ENCODE measurements at places on chromosomes 16 and 17.

GRCh38 chr17:75849724-75850123 is 5.4 kb downstream of the WBP2 start:
- DNase-seq: no peak

DNA sequence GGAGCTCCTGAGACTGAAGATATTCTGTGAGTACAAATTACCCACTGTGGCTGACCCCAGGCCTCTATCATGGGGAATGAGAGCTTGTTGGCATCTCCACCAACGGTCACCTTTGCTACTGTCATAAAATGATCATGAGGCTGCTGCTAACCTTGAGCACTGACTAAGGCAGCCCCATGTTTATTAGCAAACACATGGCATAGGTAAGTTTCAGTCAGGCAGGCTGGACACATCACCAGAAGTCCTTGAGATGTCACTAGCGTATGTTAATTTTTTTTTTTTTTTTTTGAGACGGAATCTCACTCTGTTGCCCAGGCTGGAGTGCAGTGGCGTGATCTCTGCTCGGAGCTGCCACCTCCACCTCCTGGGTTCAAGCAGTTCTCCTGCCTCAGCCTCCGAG is 1.5 kb upstream of the GLG1 start:
- no peak for DNase-seq

DNA sequence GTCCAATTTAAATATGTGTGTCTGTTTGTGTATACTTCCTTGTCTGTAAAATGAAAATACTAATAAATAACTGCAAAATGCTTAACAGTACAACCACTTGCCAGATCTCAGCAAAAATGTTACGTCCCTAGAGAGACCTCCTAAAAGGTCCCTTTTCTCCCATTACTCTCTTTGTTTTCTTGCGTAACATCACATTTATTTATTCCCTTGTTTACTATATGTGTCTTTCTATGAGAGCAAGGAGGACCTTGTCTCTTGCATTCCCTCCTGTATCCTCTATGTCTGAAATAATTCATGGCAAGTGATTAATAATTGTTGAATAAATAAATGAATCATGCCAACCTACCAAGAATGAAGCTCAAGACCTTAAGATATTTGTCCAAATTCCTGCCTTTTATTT is 1.9 kb downstream of the ACSM3 start:
- DNase-seq: no peak

GRCh38 chr16:82782715-82783251 is 156.0 kb downstream of the CDH13 start:
- DNase-seq: no peak

DNA sequence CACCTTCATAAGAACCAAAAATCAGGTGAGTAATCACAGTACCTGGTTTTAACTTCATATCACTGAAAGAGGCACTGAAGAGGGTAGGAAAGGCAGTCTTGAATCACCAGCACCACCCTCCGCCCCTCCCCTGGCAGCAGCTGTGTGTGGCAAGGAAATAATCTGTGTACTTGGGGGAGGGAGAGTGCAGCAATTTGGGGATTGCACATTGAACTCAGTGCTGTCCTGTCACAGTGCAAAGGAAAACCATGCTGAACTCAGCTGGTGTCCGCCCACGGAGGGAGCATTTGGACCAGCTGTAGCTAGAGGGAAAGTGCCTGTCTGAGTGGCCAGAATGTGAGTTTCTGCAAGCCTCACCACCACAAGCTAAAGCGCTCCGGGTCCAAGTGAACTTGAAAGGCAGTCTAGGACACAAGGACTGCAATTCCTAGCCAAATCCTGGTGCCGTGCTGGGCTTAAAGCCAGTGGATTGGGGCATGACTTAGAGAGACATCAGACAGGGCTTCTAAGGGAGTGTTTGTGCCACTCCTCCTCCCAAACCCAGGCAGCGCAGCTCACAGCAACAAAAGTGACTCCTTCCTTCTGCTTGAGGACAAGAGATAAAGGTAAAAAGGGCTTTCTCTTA is 39.7 kb upstream of the ALDH3A1 start:
- DNase-seq: no peak

DNA sequence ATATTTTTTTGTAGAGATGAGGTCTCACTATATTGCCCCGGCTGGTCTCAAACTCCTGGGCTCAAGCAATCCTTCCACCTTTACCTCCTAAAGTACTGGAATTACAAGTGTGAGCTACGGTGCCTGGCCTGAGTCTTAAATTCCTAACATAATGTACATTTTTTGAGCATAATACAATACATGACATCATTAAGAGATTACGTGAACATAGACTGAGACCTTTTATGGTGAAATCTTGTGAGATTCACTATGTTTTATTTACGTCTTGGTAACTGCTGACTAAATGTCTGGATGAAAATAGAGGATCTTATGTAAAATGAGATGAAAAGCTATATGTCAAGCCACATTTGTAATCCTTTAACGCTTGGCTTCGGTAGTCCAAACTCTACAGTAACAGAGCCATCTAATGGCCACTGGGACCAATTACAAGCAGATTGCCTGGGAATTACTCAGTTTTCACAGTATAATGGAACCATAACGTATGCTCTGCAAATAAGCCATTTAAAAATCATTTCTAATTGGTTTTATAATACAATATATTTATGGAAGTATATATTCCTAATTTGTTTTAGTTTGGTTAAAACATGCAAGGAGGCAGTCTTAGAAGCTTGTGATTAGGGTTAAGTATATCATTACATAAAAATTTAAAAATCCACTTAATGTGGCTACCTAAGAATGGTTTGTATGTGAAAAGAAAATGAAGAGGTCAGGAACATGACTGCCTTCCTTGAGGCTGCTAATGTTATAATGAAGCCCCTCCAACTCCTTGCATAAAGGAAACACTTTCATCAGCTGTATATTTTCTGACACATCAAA is 8.1 kb upstream of the EFCAB13 start:
- DNase-seq: no peak

- no peak for DNase-seq
Measured at GRCh38 chr16:68086336-68086841, 1.2 kb downstream of the NFATC3 start.

GRCh38 chr17:82331345-82331939 is 2.1 kb downstream of the SECTM1 start:
- DNase-seq: no peak

- DNase-seq: no peak
Measured at GRCh38 chr16:35197656-35198055, 1738.2 kb downstream of the TP53TG3F start.

Data from SIG-M5 (cell line).